WERI-Rb-1 (cell line): ENCODE measurements at places on chromosomes 6 and 20.
A peak's percentile ranks its signal among the peaks of the same experiment; 100 is the strongest.

GRCh38 chr6:53664623-53665022, 933 bp downstream of the KLHL31 start:
- no peak for DNase-seq

DNA sequence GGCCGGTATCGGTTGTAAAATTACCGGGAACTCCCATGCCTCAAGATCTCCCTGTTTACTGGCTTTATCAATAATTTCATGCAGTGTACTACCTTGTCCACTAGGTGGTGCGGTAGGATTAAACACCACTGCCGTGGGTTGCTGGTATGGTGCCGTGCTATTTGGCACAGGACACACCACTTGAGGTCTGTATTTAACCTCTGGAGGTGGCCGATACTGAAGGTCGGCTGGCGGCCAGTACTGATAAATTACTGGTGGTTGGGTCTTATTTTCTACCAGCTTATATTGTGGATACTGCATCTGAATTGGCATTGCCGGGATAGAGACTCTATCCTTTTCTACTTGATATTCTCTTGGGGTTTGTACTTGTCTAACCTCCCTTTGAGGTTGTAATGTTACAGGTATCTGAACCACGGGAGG, 14.3 kb upstream of the PTCRA start:
- peak; percentile 90 for DNase-seq

DNA sequence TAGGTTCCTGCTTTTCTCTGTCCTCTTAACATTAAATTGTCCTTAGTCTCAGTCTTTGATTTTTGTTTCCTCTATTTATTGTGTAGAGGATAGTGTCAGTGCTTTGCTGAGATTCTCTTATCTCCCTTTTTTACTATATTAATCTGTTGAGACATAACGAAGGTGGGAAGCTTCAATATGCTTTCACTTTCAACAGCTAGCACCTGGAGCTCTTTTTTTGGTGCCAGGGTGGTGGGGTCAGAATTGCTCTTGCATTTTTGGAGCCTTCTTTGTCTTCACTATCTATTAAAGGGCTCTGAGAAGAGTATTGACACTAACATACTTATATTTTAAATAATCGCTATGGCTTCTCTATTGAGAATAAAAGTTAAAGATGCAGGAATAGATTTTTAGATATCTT, 97.1 kb upstream of the EPHA7 start:
- no peak for DNase-seq

DNA sequence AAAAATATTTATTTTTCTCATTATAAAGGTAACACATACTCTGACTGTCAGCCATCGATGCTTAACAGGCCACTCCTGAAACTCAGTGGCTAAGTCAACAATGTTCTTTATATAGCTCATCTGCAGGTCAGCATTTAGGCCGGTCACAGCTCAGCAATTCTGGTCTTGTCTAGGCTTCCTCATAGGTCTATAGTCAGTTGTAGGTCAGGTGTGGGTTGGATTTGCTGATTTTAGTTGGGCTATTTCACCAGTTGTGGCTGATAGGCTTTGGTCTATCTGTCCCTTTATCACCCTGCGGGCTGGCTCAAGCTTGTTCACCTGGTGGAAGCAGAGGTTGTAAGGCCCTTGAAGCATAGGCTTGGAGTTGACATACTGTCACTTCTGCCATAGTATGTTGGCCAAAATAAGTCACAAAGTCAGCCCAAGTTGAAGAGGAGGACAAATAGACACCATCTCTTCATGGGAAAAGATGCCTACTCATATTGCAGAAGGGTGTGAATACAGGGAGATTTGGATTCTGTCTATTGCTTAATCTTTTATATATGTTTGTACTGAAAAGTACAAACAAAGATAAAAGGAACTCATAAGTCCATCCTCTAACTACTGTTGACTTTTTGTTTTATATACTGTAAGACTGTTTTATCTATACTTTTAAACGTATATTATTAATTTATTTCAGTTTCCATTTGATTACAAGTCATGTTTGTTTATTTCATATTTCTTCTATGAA, 75.0 kb downstream of the BCKDHB start:
- no peak for DNase-seq

- DNase-seq, result no peak
These were observed 49.9 kb upstream of the OCSTAMP start for GRCh38 chr20:46600286-46600752.

DNA sequence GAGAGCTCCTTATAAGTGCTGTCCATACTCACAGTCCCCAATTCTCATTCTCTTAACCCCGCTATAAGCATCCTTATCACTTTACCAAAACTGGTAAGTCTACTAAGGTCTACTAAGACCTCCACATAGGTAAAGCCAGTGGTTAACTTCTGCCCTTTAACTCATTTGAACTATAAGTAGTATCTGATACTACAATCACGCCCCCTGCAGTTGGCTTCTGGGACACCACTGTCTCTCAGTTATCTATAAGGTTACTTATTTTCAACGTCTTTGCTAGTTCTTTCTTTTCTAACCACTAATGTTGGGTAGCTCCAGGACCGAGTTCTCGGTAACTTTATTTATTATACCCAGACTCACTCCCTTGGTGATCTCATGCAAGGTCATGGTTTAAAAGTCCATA, 142.6 kb downstream of the ARHGAP18 start:
- peak; percentile 54 for DNase-seq

DNA sequence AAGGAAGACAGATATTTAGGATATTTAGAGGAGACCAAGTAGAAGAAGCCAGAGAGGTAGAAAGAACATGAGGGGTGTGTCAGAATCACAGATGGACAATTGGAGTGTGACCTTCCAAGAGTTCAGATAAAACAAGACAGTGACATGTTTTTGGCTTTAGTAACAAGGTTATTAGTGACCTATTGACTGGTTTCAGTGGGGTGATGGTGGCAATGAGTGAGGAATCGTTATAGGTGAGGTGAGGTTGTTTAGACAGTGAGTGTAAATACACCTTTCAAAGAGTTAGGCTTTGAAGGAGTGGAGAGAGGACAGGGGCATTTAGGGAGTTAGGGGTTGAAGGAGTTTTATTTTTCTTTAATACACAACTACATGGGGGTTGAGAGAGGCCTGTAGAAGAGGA, 3.2 kb downstream of the SNRNP48 start:
- DNase-seq, result no peak

DNA sequence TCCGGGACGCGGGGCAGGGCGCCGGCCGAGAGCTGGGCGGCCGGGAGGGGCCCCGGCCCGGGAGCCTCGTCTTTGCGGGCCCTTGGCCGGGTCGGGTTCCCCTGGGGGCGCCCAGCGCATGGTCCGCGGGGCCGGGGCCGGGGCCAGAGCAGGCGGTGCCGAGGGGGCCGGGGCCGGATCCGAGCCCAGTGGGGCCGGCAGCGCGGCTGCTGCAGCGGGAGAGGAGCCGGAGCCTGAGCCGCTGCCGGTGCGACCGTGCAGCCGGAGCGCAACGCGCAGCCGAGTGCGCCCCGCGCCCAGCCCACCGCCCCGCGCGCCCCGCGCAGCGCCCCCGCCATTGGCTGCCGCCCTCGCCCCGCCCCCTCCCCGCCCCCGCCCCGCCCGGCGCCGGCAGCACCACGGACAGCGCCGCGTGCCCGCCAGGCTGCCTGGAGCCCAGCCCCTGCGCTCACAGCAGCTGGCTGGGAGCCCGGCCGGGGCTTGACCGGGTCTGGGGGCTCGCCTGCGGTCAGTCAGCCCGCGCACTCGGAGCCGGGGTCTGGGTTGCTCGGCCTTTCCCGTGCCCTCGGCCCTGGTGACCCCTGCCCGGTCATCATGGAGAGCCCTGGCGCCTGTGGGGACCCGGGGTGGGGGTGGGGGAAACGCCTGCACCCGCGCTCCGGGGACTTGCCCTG, at the start of gene HRH3:
TSS of gene HRH3 (minus strand) at position 287 of the 674 bp plus-strand sequence. CDS start 308 bp downstream, outside the sequence.
- peak; percentile 52 for DNase-seq

- no peak for DNase-seq
These were observed 38.2 kb upstream of the SUPT3H start for GRCh38 chr6:45415788-45416518.

- no peak for DNase-seq
These were observed 67.4 kb upstream of the LOC128125822 start for GRCh38 chr6:63504777-63505384.
